ENCODE measurements at places on chromosomes 3 and 15.

- DNase-seq = no peak
These were observed 338.1 kb downstream of the GAP43 start for GRCh38 chr3:115961380-115961779.

- no peak for DNase-seq
These were observed at the start of gene CD96 for GRCh38 chr3:111541911-111542483. Gene CD96 (plus strand): TSS chr3:111542197. CDS start chr3:111542249, 52 bp downstream.

GRCh38 chr15:101841656-101842055 is 29.7 kb downstream of the OR4F15 start:
- no peak for DNase-seq

GRCh38 chr15:96693990-96694517 is 363.6 kb downstream of the NR2F2 start:
- peak; percentile 54 for DNase-seq

GRCh38 chr3:79937567-79937966 is 169.8 kb upstream of the ROBO1 start:
- no peak for DNase-seq

DNA sequence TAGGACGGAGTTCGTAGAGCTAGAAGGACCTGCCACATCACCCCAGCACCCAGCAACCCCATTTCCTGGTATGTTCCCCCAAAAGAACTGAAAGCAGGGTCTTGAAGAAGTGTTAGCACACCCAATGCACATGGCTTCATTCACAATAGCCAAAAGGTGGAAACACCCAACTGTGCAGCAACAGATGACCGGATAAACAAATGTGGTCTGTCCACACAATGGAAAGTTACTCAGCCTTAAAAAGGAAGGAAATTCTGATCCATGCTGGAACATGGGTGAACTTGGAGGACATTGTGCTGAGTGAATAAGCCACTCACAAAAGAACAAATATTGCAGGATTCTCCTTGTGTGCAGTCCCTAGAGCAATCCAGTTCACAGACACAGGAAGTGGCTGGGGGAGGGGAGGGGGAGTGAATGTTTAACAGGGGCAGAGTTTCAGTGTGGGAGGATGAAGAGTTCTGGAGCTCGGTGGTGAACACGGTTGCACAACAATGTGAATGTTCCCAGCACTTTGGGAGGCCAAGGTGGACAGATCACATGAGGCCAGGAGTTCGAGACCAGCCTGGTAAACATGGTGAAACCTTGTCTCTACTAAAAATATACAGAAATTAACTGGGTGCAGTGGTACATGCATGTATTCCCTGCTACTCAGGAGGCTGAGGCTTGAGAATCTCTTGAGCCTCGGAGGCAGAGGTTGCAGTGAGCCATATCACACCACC is 157.5 kb downstream of the NUP210 start:
- DNase-seq = no peak

DNA sequence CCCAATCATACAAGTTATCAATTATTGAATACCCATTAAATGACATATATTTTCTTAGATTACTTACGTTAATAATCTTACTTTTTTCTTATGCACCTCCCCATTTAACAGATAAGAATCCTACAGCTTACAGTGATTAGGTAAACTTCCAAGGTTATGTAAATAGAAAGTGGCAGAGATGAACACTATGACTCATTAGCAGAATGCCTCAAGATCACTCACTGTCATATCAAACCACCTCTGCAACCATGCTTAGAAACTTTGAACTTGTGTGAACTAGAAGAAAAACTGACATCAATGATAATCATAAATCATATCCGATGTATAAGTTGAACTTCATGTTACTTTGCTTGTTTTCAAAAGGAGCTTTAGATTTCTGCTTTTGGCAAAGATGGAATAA is 911.6 kb upstream of the ARPP21 start:
- peak; percentile 44 for DNase-seq

DNA sequence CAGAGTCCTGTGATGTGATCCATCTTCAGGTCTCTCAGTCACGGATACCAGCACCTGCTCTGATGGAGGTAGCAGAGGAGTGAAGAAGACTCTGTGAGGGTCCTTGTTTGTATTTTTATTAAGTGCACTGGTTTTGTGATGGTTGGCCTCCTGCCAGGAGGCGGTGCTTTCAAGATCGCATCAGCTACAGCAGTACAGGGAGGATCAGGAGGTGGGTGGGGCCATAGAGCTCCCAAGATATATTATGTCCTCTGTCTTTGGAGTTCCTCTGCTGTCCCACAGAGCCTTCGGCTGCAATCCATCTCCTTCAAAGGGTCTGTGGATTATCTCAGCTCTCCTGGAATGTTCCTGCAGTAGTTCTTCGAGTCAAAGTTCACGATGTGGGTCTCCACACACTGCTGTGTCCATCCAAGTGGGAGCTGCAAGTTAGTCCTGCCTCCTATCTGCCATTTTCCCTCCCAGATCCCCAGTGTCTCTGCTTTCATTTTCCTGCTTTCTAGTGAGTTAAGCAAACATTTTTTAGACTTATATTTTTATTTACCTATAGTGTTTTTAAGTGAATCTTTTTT is 54.7 kb downstream of the TM2D3 start:
- DNase-seq = no peak

GRCh38 chr15:59352683-59353082 is 20.0 kb downstream of the MYO1E start:
- DNase-seq = no peak

DNA sequence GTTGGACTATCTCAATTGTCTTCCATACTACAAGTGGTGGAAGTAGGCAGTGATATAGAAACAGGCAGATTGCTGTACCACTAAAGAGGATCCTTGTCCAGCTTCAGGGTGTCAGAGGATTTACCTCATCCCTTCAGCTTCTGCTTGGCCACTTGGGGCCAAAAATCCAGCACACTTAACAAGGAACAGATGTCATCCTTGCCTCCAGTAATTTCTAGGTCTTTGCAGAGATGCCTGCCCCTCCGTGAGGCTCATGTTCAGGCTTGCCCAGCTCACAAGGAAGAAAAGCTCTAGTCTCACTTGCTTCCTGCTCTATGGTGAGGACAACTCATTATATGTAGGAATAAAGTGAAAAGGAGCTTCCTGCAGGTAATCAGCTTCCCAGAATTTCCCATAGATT is 510.3 kb downstream of the EPHA3 start:
- no peak for DNase-seq

DNA sequence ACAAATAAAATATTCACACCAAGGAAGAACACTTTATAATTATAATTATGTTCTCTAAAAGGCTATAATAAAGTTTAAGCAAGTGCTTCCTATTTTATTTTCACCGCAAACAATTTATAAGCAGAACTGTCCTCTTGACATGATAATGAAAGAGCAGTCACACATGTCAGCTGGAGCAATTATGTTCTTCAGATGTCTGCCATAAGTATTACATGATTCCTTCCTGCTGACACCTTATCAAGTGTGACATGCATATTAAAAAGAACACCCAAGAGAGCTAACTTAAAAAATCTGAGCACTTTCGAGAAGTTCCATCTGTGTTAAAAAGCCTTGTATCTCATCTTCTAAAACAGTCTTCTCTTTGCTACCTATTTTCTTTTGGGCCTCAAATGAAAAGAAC is 249.5 kb downstream of the SQOR start:
- DNase-seq = no peak

GRCh38 chr15:76340803-76341365 is 4.3 kb downstream of the ISL2 start:
- DNase-seq = no peak

GRCh38 chr3:169308654-169309250 is 354.8 kb downstream of the MECOM start:
- DNase-seq = no peak

GRCh38 chr3:120753810-120754209 is 11.3 kb downstream of the GTF2E1 start:
- DNase-seq = no peak

- DNase-seq = no peak
These were observed 277.9 kb downstream of the MCTP2 start for GRCh38 chr15:94509259-94509658.

- DNase-seq = no peak
These were observed 12.4 kb downstream of the WDR5B start for GRCh38 chr3:122403489-122403888.

Data from LNCaP clone FGC (cell line).